Stimulated activated CD4-positive, alpha-beta T cell treated with anti-CD3 and anti-CD28 coated beads, Interleukin-1b, Interleukin-23, amount 100 ng/mL, for 24 hours (primary cell): ENCODE measurements at places on chromosomes 4 and X.

- peak; percentile 2 for DNase-seq
Observed at GRCh38 chr4:36394352-36394903, 113.0 kb downstream of the DTHD1 start.

DNA sequence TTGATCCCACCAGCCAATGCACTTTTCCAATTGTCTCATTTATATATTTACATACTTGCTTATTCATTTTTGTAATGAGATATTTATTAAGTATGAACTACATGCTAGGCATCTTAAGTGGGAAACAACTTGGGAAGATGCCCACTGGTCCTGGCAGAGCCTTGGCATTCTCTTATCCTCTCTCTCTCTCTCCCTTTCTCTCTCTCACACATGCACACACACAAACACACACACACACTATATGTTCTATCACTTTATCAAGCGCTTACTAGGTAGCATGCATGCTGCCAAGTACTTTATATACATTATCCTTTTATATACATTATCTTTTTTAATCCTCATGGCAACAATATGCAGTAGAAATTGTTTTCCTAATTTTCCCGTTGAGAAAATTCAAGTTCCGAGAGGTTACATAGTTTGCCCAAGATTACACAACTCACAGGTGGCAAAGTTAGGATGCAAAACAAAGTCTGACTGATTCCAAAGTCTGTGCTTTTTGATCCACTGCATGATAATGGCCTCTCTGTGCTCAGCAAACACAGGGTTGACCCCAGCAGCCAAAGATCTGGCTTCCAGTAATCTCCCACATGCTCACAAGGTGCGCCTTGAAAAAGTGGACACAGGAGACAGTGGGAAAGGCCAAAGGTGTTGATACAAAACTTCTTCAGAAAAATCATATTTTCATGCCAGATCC is 173.1 kb upstream of the KLF3 start:
- DNase-seq = no peak

- DNase-seq = no peak
Observed at GRCh38 chrX:148681605-148682004, 181.2 kb downstream of the AFF2 start.

- DNase-seq = no peak
Observed at GRCh38 chrX:96693407-96693806, 8.8 kb downstream of the DIAPH2 start.

- DNase-seq = no peak
Observed at GRCh38 chr4:168119100-168119499, 26.8 kb downstream of the ANXA10 start.
